ENCODE measurements at places on chromosomes 6 and 20.

GRCh38 chr6:156988276-156989158, 211.3 kb downstream of the ARID1B start:
- DNase-seq: no peak

DNA sequence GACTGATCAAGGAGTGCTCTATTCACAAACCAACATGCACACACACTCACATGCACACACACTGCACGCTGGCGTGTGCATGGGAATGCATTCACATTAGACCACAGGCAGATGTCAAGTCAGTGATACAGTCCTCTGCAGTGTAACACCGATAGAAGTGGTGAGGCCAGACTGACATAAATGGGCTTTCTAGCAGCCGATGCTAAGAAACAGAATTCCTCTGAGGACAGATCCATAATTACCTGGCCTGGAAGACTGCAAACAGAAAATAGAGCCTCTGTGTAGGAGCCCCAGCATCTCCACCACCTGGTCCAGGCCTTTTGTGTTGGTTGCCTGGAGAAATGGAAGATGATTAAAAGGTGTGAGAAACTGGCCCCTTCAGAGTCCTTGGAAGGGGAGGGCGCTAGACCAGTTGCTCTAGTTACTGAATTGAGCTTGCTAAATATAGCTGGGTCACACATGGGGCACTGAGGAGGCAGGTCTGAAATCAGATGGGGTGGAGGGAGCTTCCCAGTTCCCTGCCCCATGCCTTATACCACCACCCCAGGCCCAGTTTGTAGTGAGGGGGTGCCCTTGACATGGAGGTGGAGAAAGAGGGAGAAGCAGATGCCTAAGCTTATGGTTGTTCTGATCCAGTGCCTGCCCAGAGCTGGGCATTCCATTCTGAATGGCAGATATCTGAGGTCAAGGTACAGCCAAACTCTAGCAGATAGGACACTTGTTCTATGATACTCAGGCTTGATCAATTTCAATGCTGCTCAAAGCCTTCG, 233.8 kb downstream of the LRFN2 start:
- no peak for DNase-seq

- no peak for DNase-seq
These were observed 32.9 kb downstream of the FOXF2 start for GRCh38 chr6:1422290-1422689.

GRCh38 chr6:29517245-29517644, 29.5 kb upstream of the MAS1L start:
- DNase-seq: no peak

- no peak for DNase-seq
These were observed 42.7 kb downstream of the ANKRD6 start for GRCh38 chr6:89475634-89476033.

GRCh38 chr20:13336308-13337089, 115.4 kb downstream of the ISM1 start:
- DNase-seq: no peak

Data from stimulated activated effector memory CD8-positive, alpha-beta T cell treated with anti-CD3 and anti-CD28 coated beads, Interleukin-12 subunit alpha, Interleukin-12 subunit beta, amount 100 ng/mL, for 72 hours (primary cell).